ENCODE measurements at places on chromosomes 7 and 10.

- DNase-seq: no peak
These were observed 80.0 kb upstream of the PCDH15 start for GRCh38 chr10:54880996-54881395.

- DNase-seq: no peak
These were observed 26.4 kb downstream of the FBXW4 start for GRCh38 chr10:101668566-101668965.

DNA sequence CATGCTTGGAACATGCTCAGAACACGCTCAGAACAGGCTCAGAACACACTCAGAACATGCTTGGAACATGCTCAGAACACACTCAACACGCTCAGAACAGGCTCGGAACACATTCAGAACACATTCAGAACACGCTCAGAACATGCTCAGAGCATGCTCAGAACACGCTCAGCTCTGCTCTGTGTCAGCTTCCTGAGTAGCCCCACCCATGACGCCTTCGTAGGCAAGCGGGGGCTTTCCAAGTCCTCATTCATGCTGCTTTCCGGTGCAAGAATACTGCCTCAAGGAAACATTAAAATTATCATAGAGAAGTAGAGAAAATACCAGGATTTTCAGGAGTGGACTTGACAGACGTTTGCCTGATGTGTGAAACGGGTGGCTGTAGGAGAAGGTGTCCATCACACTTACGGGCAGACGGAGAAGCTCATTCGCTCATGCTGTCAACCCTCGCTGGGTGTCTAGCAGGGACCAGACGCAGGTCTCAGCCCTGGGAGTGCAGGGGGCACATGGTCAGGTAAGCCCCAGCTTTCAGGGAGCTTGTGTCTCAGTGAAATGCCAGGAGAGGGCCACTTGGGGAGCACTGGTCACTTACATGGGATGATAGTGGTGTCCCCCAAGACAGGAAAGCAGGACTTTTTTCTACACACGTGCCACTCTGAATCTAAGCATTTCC, 24.7 kb downstream of the EN2 start:
- DNase-seq: no peak

GRCh38 chr7:18511351-18512140, 16.0 kb downstream of the HDAC9 start:
- DNase-seq: peak; percentile 44

- DNase-seq: no peak
These were observed 496.7 kb downstream of the SH2D4B start for GRCh38 chr10:81034383-81034782.

DNA sequence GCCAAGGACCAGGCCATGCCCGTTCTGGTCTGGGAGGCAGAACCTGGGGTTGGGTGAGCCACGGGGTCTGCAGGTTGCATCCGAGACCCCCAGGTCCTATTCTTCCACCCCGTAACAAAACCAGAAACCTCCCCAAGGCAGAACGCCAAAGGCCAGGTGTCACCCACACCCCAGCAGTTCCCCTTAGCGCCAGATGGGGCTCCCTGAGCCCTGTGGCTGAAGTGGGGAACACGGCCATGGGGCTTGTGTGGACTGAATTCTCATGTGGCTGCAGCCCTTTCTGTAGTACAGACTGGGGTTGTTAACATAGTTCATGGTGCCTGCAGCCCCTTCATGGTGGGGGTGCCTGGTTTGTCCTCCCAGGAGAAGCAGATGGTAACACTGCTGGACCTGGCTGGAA, 10.2 kb downstream of the BRI3 start:
- DNase-seq: no peak

- DNase-seq: no peak
These were observed 54.1 kb downstream of the STEAP1B start for GRCh38 chr7:22445853-22446252.

DNA sequence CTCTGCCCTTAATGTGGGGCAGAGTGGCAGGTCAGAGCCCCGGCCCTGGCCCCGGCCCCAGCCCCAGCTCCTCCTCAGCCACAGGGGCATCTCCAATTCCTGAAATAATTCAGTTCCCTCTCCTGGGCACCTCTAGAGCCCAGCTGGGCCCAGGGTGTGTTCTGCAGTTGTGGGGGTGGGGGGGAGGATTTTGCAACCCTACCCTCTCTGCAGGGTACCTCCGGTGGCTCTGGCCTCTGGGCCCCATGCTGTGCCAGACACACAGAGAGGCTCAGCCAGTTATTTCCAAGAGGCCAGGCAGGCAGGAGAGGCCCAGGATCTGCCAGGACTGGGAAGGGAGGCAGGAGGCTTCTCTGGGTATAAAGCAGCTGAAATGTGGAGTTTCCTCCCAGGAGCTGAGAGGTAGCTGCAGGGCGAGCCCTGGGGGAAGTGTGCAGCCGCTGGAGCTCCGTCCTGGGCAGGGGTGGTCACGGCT, 47.9 kb downstream of the PWWP2B start:
- no peak for DNase-seq

DNA sequence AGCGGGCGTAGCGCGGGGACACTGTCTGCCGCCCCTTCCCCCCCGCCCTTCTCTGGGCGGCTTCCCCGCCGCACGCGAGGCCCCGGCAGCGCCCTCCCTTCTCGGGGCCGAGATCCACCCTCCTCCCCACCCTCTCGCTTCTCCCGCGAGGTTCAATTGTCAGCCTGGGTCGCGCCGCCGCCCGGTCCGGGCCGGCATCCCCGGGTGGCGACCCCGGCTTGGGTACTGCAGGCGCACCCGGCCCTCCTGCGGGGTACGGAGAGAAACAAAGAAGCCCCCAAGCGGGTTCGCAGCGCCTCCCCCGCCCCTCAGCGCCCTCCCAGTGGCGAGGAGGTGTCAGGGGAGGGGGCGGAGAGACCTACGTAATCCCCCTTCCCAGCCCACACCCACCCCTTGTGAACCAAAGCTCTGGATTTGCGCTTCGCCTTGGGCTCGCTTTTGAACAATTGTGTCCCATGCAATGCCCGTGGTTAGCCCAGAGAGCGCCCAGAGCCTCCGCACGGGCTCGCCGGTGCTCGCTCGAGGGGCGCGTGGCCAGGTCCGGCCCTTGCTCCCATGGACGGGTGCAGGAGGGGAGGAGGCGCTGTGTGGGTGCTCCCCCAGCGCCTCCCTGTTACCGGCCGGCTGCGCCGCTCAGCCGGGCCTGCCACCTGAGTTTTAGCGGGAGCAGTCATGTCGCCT, 634 bp downstream of the HECW1 start:
- no peak for DNase-seq

GRCh38 chr10:18157881-18158280, 17.7 kb downstream of the CACNB2 start:
- DNase-seq: peak; percentile 47

DNA sequence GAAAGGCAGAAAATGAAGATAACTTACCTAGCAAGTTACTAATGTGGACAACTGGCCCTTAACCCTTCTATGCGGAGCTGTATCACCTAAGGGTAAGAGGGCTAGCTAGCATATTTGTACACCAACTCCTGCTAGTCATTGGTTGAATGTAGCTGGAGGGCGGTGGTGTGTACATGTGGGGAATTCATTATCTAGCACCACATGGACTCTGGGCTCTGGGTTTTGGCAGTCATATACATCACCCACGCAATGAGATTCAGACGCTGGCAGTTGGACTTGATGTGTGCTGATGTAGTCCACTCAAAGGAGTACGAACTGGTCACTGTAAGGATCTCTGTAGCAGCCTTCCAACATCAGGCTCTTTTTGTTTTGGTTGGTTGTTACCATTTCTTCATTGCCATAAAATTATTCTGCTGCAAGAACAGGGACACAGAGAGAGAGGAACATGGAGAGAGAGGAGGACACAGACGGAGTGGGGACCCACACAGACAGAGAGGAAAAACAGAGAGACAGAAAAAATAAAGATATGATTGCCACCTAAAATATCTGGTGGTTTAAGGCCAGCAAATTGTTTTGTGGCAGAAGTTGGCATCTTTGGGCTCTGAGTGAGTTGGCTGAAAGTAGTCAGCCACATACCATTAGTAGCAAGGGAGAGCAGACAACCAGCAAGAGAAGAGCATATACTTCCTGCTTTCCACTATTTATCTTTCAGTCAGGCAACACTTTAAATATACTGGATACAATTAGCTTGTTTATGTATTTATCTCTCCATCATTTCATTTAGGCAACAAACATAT, 76.7 kb upstream of the MTPN start:
- DNase-seq: no peak

DNA sequence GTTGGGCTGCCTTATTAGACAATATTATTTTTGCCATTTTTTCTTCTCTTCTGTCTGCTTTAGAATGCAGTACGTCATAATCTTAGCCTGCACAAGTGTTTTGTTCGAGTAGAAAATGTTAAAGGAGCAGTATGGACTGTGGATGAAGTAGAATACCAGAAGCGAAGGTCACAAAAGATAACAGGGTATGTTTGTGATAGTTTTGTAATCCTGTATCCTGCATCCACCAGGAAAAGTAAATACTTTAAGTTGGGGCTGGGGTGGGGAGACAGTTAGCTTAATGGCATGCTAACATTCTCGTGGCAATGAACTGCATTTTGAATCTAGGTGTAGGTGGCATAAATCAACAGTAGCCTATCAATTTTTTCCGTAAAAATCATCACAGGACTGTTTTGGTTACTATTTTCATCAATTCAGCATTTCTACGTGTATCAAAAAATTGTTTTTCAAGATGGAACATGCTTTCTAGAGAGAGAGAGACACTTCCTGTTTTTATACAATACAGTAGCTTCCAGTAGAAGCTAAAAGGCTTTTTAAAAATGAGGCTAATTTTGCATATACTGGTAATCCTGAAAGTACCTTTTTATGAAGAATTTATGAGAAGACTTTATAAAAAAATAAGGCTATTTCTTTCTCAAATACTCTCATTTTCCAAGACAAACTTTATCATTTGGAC, 247.5 kb downstream of the FOXP2 start:
- DNase-seq: no peak

DNA sequence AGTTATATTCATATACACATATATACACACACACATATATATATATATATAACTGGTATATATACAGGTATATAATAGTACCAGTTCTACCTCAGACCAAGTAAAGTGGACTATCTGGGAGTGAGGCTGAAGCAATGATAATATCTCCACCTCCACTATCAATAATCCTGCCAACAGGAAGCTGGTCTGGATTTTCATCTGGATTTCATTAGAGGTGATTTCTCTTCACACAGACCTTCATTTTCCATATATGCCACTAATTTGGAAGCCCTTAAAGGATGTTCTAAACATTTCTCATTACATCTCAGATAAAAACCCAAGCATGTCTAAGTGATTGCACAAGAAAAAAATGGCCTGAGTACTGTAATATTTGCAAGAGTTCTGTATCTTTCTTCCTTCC, 1.7 kb upstream of the SLC35B4 start:
- no peak for DNase-seq

DNA sequence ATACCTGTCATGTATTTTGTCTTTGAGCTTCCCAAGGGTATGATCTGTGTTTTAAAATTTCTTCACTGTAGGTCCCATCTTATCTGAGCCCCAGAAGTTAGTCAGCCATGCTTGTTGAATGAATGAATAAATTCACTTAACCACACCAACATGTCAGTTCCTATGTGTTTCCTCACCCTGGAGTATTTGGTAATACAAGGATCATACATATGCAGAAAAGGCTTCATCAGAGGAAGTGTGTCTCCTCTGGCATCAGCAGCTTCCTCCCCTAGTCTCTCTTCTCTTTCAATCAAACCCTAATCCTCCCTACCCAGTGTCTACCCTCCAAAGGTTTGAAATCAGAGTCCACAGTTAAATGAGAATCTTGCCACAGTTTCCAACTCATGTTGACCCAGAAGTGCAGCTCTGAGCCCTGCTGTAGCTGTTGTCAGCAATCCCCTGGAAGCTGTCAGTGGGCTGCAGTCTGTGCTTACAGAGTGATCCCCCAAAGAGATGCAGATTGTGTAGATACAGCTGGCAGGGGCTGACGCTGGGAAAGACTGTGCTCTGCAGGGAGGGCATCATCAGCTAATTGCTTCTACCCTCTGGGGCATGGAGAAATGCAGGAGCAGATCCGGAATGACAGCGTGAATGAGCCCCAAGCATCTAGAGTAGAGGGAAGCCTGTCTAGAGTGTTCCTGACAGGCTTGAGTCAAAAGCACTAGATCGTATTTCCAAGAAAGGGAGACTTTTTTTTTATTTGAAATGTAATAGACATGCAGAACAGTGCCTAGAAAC, 105.0 kb upstream of the WDR11 start:
- DNase-seq: no peak

GRCh38 chr7:16891874-16892643, 10.3 kb upstream of the AGR3 start:
- no peak for DNase-seq

DNA sequence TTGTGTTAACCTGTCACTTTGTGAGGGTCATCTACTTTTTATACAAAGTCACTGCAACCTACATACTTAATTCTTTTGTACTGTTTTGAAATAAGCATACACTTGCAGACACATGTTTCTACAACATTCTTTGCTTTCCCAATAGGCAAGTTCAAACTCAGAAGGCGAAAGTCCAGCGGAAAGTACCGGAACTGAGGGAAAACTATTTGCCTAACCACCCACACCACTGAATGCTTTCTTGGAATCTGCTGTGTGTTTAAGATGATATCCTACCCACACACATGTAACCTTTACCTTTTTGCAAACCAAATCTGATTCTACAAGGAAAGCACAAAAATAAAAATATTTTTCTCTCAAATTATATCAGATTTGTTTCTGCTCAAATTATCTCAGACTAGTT, 139.4 kb upstream of the AGR3 start:
- no peak for DNase-seq

DNA sequence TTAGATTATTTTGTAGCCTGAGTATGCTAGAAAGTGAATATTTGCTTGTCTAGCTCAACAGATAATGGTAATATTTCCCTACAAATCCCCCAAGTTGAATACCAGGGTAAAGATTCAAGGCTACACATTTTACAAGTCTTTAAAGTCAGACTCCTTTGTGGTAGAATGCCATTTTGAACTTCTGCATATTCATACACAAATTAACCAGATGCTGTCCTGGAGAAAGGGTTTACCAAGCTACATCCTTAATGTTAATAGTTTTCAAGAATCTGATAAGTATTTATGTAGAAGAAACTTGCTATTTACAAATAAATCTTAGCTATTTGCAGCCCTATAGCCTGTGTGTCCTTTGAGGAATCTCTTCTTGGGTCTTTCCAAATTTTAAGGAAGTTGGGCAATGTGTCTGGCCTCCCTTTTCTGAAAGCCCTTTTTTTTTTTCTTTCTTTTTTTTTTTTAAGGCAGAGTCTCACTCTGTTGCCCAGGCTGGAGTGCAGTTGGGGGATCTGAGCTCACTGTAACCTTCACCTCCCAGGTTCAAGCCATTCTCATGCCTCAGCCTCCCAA, 82.6 kb downstream of the CPEB3 start:
- no peak for DNase-seq

DNA sequence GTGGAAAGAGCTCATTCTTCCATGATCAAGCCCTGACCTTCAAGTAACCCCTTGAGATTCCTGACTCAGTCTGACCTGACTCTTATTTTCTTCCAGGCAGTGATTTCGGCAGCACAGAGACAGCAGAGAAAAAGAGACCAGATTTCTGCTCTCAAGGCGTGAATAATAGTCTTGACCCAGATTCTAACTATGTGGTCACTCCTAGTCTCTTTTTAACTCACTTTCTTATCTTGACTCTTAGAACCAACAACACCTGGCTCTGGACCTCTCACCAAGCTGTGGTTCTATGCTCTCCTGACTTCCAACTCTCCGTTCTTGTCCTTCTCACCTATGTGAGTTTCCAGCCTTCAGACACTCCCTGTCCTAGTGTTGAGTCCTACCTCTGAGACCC, 36.9 kb upstream of the KDM7A start:
- no peak for DNase-seq

- DNase-seq: no peak
These were observed 1.8 kb downstream of the LRCH4 start for GRCh38 chr7:100584054-100584682.

All from RPMI7951 (cell line).